ENCODE measurements at places on chromosomes 16 and 17.

- DNase-seq: no peak
Measured at GRCh38 chr17:28545141-28545503, 7.3 kb downstream of the UNC119 start.

- no peak for DNase-seq
Measured at GRCh38 chr16:50360779-50361178, 8.0 kb downstream of the BRD7 start.

GRCh38 chr17:38339891-38340290, 3.9 kb downstream of the GPR179 start:
- DNase-seq: no peak

DNA sequence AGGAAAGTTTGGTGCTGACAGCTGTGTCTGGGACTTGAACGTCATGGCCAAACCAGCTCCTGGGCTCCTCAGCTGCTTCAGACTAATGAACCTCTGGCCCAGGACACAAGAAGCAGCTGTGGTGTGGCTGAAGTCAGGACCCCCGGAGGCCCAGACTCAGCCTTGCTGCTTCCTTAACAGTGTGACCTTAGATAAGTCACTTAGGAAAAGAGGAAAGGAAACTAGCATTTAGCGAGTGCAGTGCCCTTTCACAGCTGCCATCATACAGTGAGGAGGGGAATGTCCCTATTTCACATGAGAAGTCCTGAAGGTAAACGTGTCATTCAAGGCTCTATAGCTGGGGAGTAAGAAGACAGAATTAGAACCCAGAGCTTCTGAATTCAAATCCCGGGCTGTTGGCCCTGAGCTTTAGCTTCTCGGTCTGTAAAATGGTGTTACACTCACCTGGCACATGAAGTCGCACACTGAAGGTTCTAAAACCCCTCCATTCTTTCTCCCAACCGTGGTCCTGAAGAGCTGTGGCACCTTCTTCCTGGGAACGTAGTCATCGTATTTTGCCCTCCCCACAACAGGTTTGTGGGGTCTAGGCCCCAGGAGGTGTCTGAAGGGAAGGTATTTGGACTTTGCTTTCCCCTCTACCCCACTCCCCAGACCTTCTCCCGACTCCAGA, 910 bp upstream of the RAMP2 start:
- peak; percentile 79 for DNase-seq

DNA sequence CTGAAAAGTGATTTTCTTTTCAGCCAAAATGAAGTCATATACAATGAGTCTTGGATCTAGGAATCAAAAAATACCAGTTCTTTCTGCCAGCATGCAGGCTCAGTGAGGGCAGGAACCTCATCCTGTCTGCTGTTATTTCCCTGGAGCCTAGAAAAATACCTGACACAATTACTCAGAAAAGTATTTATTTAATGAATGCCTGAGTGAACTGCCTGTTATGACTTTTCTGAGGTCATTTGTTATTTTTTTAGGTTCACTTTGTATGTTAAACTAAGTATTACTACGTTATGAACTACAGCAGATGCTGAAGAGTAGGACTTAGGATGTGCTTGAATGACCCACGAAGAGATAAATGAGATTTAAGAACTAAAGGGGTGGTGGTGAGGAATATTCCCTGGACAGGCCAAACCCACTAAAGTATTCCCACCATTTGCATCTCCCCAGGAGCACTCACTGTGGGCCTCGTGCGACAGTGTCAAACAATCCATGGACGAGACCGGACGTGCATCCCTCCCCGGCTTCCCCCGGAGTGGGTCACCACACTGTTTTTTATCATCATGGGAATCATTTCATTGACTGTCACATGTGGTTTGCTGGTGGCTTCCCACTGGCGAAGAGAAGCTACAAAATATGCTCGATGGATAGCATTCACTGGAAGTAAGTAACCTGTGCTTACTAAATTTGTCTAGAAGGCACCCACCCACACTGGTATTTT, 17.1 kb upstream of the VWA3A start:
- no peak for DNase-seq

DNA sequence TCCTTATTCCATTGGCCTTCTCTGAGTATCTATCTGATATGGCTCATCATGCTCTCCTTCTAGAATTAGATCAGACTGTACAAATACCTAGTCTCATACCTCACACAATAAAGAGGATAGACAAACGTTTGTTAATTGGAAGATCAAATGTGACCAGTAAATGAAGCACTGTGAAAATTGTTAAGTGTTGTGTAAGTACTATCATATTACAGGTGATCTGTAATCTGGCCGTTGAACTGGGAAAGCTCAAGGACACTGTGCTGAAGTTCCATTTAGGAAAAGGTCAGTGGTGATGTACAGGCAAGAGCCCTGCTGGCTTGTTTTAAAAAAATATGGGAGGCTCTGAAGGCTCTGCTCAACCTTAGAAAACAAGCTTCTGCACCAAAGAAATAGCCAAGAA, 38.5 kb upstream of the CORO6 start:
- DNase-seq: no peak

DNA sequence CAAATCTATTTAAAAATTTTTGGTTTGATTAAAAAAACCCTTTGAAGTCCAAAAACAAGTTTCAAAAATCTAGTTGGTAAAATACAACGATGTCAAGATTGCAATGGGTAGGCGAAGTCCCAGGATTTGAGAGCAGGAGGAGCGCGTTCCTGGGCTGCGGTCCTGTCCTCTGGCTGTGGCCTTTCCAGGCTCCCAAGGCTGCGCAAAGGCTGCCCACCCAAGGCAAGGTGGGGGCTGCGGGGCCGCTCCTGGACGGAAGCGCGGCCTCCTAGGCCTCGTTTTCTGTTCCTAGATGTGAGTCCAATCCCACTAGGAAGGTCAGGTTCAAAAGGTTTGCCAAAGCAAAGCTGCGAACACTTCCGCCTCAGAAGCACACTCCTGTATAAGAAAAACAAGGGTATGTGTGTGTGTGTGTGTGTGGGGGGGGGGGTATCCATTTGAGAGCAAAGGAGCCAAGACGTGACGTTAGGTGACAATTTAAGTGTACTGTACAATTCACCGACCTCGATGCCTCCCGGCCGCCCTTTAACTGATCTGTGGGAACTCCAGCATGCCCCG, 9.2 kb downstream of the AHSP start:
- no peak for DNase-seq

DNA sequence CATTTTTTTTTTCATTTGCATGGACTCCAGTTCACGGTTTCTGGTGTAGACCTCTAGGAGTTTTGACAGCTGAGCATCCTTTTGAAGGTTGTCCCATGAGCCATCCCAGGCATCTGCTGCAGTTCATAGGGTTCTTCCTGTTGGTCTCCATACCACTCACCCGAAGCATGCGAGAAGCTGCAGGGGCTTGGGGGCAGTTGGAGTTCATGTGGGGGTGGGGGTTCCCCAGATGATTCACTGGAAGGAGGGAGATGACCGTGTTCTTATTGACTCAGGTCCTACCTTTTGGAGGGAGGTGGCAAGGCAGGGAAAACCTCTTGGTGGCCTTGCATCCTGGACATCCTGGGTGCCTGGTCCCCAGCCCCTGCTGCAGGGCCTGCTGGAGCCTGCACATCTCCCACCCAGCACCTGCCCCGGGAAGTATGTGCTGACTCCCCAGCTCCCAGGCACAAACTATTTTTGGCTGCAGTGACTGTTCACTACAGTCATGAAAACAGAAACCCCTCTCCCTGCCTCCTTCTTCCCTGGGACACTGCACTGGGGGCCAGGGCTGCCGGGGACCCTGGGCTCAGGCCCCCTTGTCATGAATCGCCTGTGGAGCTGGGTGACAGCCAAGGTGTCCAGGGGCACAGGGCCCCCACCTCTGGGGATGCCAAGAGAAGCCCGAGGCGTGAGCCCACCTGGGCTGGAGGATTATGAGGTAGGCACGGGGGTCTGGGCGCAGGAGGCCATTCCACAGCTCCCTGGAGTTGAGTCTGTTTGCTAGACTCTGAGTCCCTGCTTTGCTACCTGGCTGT, 64.9 kb upstream of the LGALS9 start:
- DNase-seq: no peak

DNA sequence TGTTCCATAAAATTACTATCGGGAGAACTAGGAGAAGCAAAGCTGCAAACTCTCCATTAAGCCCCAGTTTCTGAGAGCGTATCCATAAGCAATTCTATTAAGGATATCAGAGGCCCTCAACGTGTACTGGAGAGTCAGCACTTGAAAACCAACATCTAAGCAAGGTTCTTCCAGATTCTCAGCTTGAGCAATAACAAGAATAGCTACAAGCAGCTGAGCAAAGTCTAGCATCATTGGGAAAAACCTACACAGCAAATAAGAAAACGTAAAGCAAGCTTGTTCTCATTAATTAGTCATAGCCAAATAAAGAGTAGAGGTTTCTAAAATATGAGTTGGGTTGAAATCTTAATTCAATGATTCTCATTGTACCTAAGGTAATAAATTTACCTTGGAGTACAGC, 26.9 kb upstream of the COX10 start:
- no peak for DNase-seq

DNA sequence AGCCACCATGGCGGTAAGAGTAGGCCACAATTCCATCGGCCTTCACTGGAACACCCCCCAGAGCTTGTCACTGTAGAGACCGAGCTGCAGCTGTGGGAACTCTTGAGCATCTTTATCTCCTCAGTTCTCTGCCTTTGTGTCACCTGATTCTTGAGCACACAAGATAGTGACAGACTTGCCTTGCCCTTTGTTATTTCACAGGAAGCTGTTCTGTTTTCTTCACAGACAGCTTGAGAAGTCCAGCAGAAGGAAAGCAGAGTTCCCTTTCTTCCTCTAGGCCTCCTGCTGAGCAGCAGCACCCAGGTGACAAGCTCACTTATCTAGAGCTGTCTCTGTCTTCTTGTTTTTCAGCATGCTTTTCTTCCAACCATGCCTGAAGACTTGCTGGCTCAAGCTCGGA, 38.4 kb upstream of the ENDOV start:
- DNase-seq: no peak

DNA sequence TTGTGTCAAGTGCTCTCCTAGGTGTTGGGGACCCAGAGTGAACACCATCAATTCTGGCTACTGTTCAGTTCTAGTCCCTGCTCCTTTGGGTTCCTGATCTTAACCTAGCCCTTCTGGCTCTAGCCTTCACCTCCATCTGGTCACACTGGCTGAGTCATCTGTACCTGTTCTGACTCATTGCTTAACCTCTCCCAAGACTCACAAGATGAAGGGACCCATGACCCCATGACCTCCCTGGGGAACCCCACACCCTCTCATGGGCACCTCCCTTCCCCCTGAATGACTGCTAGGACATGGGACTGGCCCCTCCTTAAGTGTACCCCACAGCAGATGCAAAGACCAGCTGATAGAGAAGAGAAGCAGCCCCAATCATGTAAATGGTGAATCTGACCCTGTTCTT, 345.8 kb upstream of the CDH5 start:
- peak; percentile 10 for DNase-seq

GRCh38 chr17:49985310-49985990, 9.6 kb downstream of the DLX3 start:
- DNase-seq: no peak

GRCh38 chr16:81686391-81687130, 92.5 kb upstream of the PLCG2 start:
- no peak for DNase-seq

GRCh38 chr16:54627616-54628015, 303.0 kb upstream of the IRX5 start:
- no peak for DNase-seq

- peak; percentile 24 for DNase-seq
Measured at GRCh38 chr17:63675607-63676546, 24.0 kb downstream of the LIMD2 start.

DNA sequence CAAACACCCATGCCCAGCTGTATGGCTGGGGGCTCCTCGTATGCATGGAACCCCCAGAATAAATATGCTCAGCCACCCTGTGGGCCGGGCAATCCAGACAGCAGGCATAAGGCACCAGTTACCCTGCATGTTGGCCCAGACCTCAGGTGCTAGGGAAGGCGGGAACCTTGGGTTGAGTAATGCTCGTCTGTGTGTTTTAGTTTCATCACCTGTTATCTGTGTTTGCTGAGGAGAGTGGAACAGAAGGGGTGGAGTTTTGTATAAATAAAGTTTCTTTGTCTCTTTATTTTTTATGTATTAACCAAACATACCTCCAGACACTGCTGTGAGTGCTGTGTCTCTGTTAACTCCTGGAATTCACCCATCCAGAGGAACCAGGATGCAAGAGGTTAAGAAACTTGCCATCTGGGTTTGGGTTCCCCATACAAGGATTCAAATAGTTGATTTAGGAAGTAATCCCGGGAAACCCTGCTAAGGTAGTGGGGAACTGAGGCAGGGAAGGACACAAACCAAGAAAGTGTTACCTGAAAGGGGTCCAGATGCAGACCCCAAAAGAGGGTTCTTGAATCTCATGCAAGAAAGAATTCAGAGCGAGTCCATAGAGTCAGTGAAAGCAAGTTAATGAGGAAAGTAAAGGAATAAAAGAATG, 37.4 kb upstream of the IL21R start:
- DNase-seq: no peak

- no peak for DNase-seq
Measured at GRCh38 chr17:14923981-14924380, 341.1 kb downstream of the PMP22 start.

DNA sequence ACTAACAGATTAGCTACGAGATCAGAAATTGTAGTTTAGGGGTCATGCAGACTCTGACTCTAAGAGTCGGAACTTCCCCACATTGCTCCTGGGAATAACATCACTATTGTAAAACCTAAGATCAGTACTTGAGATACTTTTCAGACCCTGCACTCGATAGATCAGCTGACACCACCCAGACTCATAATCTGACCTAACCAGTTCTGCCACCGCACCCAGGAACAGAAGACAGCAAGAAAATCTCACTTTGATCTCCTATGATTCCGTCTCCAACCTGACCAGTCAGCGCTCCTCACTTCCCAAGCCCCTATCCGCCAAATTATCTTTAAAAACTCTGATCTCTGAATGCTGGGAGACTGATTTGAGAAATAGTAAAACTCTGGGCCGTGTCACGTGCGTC, 27.2 kb upstream of the ASGR2 start:
- no peak for DNase-seq

DNA sequence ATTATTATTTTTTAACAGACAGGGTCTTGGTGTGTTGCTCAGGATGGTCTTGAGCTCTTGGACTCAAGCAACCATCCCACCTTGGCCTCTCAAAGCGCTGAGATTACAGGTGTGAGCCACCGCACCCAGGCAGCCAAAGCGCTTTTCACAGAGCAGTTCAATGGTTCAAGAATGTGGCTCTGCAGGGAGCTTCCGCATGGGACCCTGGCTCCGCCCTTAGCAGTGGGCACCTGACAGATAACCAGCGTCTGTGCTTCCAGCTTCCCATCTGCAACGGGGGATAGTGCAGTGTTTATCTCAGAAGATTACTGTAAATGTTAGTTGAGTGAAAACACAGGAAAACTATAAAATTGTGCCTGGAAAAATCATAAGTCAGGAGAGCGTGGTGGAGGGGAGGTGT, 99.4 kb downstream of the KCNJ12 start:
- DNase-seq: no peak

- no peak for DNase-seq
Measured at GRCh38 chr17:40181205-40181604, 3.9 kb downstream of the RAPGEFL1 start.

All from inflammatory macrophage treated with lipopolysaccharide for 1 hour (primary cell).